ENCODE measurements at places on chromosomes 7 and 10.

GRCh38 chr7:31443457-31443856, 70.4 kb upstream of the ITPRID1 start:
- no peak for DNase-seq

- DNase-seq, result no peak
These were observed 33.4 kb upstream of the GDF10 start for GRCh38 chr10:47266602-47267001.

- DNase-seq, result no peak
These were observed 125.8 kb upstream of the UNC5B start for GRCh38 chr10:71086439-71087080.

GRCh38 chr10:31606841-31607240, 287.8 kb downstream of the ZEB1 start:
- no peak for DNase-seq

GRCh38 chr7:81232084-81232799, 313.4 kb upstream of the SEMA3C start:
- DNase-seq, result no peak

DNA sequence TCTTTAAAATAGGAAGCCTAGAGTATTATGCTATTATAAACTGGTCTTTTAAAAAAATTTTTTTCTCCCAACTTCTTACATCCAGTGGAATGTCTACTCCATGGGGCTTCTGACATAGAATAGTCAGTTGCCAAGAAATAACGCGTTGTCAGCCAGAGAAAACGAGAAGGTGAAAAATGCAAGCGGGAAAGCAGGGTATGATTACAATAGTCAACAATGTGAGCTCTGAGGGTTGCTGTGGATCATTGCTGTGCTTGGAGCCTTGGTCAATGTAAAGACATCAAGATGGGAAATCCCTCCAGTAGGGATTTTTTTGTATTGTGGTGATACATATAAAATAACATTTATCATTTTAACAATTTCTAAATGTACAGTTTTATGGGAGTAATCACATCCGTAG, 27.6 kb upstream of the PLPP4 start:
- no peak for DNase-seq

- DNase-seq, result peak; percentile 62
These were observed 102.7 kb upstream of the TNRC18 start for GRCh38 chr7:5526100-5526905.

DNA sequence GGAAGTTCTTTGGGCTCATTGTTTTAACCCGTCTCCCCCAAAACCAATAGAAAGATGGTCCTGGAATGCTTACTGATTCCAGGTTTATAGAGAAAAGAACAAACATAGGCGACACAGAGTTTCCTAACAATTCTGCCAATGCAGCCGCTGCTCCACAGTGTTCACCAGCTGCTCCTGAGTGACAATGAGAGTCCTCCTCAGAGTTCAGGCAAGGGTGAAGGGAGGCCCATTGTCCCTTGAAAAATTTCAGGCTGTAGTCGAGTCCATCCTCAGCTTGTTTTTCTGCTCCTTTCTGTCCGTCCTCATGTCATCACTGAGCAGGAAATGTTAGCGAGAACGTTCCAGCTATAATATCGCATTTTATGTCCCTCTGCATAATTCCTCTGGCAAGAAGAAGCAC, 537.6 kb downstream of the TCERG1L start:
- no peak for DNase-seq

DNA sequence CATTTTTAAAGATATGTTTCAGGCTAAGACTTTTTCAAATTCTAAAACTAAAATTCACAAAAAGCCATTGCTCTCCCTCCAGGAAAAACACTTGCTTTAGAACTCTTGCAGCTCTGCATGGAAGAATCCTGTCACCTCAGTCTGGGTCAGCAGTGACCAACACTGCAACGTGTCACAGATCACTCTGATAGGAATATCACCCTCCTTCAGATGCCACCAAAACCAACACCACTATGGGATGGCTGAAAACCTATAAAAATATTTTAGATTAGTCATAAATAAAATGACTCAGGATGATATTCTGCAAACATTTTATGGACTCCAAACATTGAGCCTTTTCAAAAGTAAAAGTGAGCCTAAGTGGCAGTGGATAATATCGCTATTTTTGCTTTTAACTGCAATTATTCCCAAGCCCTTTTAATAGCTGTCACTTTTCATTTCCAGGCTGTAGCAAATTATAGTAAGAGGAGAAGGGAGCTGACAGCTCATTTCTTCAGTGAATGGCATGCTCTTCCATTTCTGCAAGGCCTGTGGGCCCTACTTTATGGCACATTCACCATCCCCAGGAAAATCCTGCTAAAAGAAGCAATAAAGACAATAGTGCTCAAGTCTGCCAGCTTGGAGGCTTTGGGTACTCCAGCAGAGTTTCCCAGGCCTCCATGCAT, 21.3 kb downstream of the ELMO1 start:
- DNase-seq, result no peak

GRCh38 chr10:71173466-71173865, 38.9 kb upstream of the UNC5B start:
- no peak for DNase-seq

DNA sequence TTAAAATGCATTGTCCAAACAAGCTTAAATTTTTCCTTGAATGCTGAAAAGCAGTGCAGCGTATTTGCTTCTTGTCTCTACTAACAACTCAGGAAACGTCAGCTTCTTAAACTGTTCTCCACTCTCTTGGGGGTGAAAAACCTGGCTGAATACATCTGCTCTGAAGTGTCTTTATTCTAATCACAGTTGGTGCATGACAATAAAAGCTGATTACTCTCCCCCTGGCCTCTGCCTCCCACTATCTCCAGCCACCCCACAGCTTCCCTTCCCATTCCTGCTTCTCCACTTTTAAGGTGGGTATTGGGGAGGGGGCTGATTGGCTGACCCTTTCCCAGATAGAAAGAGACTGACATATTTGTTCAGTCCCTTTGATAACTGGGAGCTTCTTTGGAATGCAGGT, 456.0 kb downstream of the SORCS1 start:
- no peak for DNase-seq

DNA sequence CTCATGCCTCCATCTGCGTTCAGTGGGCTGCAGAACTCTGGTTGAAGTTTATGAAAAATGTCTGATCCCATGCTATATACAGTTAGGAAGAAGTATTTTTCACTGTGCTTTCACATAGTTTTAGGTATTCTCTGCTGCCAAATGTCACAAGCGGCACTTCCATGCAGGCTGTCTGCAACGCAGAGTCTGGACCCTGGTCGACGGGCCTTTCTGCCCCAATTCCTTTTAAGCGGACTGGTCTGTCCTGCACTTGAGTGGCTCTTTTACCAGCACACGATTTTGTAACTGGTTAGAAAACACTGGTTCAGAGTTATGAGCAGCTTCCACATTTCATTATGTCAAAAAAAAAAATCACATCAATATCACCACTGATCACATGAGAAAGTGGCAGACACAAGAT, 143.0 kb downstream of the DIP2C start:
- DNase-seq, result no peak

DNA sequence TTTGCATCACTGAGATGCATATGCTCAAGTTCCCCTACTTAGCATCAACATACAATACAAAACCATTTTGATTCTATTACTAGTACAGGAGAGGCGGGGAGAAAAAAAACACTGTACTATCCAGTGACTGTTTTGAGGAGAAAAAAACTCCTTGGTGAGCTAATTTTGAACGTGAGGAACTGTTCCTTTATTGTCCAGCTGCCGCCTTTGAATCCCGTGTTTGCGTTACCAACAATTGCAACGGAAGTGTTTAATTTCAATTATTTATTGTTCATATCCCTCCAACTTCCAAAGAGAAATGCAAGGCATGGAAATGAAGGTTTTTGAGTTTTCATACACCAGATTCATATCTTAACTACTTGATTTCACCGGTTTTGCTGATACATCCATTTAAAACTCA, 66.4 kb upstream of the ARHGAP21 start:
- no peak for DNase-seq

DNA sequence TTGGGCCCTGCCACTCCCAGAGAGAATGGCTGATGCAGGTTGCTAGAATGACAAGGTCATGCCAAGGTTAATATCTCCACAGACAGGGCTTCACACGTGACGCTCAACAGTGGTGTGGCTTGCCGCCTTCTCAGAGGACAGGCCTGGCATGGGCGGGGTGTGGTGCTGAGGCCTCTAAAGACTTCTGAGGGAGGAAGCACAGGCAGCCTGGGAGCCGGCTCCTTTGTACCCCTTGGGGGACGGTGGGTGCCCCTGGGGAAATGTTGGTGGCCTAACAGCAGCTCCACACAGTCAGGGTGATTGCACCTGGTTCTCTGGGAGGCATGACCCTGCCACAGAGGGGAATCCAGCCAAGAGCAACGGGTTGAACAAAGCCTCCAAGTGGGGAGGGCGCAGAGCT, 115.1 kb downstream of the PKD1L1 start:
- DNase-seq, result no peak

- DNase-seq, result no peak
These were observed 176.8 kb upstream of the SORCS1 start for GRCh38 chr10:107341281-107341680.

DNA sequence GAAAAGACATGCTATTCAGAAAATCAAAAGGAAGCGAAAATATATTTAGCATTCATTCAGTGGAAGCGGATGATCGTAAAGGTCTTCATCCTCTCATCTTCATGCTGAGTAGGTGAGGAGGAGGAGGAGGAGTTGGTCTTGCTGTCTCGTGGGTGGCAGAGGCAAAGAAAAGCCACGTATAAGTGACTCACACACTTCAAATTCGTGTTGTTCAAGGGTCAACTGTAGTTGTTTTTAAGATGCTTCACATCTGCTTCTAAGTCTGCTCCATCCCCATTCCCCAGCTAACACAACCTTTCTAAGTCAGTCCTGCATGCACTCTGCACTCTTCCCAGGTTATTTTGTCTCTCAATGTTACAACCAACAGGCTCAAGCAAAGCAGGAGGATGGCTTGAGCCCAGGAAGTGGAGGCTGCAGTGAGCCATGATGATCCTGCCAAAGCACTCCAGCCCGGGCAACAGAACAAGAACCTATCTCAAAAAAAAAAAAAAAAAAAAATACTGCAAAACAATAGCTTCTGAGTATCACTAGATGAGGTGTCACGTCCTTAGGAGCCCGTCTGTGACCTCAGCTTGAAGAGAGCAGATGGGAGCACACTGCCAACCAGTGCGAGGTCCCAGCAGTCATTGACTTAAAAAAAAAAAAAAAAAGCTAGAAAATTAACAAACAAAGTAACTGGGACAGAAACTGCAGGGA, 70.5 kb downstream of the SFMBT2 start:
- DNase-seq, result no peak

GRCh38 chr10:59323831-59324401, 38.4 kb downstream of the FAM13C start:
- DNase-seq, result no peak

GRCh38 chr7:8362723-8363369, 70.6 kb upstream of the NXPH1 start:
- no peak for DNase-seq

GRCh38 chr7:157266272-157266671, 70.5 kb upstream of the DNAJB6 start:
- no peak for DNase-seq

DNA sequence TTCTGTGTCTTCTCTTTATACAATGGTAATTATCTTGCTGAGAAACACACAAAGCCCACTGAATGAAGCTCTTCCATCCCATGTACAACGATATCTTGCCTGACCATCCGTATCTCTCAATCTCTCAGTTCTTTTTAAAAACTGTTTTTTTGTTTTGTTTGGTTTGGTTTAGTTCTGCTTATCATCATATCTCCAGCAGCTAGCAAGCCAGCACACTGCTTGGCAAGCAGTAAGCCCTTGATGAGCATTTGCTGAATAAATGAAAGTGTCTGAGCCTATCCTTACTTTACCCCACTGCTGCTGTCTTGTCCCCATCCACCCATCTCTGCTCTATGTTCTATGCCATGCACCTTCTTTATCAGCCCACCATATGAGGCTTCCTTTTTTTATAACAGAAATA, 34.2 kb downstream of the ITGB1 start:
- DNase-seq, result no peak

All from activated CD8-positive, alpha-beta T cell treated with anti-CD3 and anti-CD28 coated beads for 36 hours (primary cell).